Activated CD4-positive, alpha-beta T cell treated with anti-CD3 and anti-CD28 coated beads, Interleukin-2, amount 50 U/mL, for 16 hours (primary cell): ENCODE measurements at places on chromosomes 1 and 21.

DNA sequence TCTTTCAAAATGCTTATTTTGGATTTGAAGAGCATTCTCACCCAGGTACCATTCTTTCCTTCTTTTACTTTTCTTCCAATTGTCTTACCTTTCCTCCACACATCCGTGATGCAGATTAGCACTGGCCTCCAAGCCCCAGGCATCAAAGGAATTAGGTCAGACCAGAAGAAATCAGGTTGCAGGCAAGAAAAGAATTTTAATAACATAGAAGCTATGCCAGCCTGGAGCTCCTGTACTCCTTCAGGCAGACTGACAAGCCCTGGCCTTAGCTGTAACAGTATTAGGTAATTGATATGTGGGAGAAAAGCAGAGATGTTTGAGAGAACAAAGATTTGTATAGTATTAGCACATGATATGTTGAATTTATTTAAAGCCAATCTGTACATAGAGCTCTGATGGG, 390.4 kb upstream of the ADGRL2 start:
- no peak for DNase-seq

- DNase-seq, result peak; percentile 73
These were observed 15.3 kb upstream of the RNF187 start for GRCh38 chr1:228471762-228472398.

- peak; percentile 78 for DNase-seq
These were observed 709 bp downstream of the ZNF644 start for GRCh38 chr1:91020967-91021685.

DNA sequence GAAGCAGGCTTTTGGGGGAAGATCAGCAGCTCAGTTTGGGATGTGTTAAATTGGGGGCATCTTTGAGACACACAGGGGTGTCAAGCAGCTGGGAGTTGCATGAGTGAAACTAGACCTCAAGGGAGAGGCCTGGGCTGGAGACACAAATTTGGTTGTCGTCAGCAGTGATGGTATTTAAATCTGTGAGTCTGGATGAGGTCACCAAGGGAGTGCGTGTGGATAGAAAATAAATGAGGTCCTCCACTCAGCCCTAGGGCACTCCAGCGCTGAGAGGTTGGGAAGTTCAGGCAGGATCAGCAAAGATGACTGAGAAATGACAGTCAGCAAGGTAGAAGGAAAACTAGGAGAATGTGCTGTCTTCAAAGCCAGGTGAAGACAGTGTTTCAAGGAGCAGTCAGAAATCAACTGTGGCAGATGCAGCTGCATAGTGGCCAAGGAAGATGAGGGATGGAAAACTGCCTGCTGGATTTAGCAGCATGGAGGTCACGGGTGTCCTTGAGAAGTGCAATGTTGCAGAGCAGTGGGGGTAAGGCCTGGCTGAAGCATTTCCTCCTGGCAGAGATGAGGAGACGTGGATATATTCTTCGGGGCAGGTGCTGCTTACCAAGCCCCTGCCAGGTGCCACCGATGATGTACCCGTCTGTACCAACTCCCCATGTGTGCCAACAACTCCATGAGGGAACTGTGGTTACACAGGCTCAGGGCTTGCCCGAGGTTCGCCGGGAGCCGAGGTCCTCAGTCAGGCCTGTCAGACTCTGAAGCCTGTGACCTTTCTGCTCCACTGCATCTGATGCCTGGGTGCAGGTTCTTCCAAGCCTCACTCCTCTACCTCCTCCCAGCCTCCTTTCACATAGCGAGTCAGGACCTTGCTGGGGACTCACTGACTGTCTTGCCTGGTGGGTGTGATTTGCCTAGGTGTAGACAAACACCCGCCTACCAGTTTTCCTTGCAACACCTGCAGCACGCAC, 11.3 kb downstream of the MAP7D1 start:
- DNase-seq, result no peak

DNA sequence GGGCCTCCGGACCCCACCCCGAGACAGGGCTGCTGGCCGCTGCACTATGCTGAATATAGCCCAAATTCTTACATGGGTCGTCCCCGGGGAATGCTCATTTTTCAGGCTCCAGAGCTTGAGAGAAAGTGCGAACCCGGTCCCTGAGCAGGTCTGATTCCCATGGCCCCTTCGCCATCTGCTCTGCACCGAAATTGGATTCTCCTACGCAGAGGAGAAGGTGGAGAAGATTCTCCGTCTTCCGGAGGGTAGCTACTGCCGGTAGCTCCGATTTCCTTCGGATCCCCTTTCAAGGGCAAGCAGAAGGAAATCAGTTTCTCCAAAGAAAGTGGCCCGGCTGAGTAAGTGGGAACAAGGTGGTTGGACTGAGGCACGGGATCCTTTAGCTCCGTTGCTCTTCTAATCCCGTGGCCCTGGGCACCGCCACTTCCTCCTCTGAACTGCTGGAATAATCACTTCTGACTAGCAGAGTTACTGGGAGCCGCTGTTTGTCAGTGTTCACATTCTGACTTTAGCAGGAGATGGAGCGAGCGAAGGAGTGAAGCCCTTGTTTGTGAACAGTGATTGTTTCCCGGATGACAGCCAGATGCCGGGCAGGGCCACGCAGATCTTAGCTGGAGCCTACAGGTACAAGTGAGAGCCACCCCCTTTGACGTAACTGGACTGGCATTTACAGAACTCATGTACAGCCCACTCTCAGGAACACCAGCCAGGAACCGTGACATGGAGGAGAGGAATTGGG, 1.1 kb upstream of the ZNF496 start:
- no peak for DNase-seq

DNA sequence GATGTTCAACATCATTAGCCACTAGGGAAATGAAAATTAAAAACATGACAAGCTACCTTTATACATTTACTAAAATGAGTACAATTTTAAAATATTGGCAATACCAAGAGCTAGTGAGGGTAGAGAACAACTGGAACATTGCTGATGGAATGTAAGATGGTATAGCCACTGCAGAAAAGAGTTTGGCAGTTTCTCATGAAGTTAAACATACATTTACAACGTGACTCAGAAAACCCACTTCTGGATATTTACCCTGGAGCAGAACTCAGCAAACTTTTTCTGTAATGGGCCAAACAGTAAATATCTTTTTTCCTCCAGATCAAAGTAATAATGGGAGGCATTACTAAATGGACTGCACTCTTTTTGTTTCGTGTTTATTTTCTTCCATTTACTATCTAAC, 22.1 kb downstream of the LPGAT1 start:
- DNase-seq, result no peak

- no peak for DNase-seq
These were observed 207.0 kb downstream of the BARHL2 start for GRCh38 chr1:90510143-90510542.

DNA sequence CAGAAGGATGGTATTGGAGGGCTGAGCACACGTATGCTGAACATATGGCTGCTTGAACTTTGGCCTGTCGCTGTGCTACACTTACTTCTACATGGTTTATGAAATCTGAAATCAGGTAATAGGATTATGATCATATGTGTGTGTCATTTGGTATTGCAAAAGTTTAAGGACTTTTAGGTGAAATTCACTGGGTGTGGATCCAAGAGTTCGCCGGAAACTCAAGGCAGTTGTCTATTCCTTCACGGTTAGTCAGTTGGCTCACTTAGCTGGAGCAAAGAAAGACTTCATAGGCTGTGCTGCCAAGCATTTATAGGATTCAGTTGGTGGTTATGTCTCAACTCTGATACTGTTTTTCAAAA, 927 bp downstream of the UAP1 start:
- no peak for DNase-seq

- no peak for DNase-seq
These were observed 17.1 kb downstream of the COL6A2 start for GRCh38 chr21:46114963-46115362.

DNA sequence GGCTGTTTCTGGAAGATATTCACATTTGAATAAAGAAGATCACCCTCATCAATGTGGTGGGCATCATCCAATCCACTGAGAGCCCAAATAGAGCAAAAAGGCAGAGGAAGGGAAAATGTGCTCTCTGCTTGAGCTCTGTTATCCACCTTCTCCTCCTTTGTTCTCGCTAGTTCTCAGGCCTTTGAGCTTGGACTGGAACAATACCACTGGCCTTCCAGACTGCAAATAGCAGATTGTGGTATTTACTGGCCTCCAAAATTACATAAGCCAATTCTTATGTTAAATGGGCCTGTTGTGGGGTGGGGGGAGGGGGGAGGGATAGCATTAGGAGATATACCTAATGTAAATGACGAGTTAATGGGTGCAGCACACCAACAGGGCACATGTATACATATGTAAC, 219.3 kb downstream of the C1orf94 start:
- no peak for DNase-seq

GRCh38 chr1:15344800-15345704, 64.6 kb upstream of the EFHD2 start:
- DNase-seq, result no peak

DNA sequence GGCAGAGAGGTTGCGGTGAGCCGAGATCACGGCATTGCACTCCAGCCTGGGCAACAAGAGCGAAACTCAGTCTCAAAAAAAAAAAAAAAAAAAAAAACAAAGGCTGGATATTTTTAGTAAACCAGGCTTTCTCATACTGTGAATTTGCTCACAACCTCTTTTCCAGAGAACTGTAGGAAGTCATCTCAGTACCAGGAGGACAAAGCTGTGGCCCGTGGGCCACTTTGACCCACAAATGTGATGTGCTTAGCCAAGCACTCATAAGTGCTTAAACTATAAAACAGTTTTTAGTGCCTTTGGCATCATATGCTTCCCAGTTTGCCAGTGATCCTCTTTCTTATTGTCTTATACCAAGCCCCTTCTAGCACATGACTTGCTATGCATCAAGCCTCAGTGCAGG, 46.5 kb downstream of the RNF11 start:
- peak; percentile 48 for DNase-seq

GRCh38 chr1:206839857-206840256, 25.6 kb upstream of the IL20 start:
- no peak for DNase-seq

GRCh38 chr21:25462517-25462971, 144.7 kb downstream of the MRPL39 start:
- DNase-seq, result peak; percentile 69

DNA sequence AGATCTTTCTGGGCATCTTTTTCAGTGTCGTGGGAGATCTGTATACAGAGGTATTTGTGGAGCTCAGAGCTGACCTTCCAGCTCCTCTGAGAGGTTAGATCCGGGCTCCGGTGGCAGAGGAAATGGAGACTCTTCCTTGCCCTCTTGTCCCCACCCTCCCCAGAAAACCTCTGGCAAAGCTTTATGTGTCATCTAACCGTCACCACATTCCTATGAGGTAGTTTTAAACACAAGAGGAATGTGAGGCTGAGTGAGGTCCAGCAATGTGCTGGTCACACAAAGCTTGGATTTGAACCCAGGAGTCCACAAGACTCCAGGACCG, 1.2 kb downstream of the CD160 start:
- DNase-seq, result no peak

- DNase-seq, result no peak
These were observed 5.3 kb downstream of the FCER1A start for GRCh38 chr1:159307346-159308020.

- DNase-seq, result peak; percentile 14
These were observed 378.5 kb downstream of the SMYD3 start for GRCh38 chr1:246128494-246129069.
